ENCODE measurements at places on chromosomes 1 and 21.
A peak's percentile ranks its signal among the peaks of the same experiment; 100 is the strongest.

DNA sequence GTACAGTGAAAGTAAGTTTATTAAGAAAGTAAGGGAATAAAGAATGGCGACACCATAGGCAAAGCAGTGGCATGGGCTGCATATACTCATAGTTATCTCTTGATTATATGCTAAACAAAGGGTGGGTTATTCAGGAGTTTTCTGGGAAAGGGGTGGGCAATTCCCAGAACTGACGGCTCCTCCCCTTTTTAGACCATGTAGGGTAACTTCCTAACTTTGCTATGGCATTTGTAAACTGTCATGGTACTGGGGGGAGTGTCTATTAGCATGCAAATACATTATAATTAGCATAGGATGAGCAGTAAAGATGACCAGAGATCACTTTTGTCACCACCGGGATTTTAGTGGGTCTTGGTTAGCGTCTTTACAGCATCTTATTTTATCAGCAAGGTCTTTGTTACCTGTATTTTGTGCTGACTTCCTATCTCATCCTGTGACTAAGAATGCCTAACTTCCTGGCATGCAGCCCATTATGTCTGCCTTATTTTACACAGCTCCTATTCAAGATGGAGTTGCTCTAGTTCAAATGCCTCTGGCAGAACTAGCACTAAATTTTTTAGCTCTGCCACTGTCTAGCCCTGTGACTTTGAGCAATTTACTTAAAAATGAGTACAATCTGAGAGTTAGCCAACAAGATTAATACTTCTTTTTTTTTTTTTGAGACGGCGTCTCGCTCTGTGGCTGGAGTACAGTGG, 110.3 kb upstream of the PALMD start:
- DNase-seq: no peak

- no peak for DNase-seq
These were observed 89.7 kb downstream of the SMYD2 start for GRCh38 chr1:214370615-214371014.

DNA sequence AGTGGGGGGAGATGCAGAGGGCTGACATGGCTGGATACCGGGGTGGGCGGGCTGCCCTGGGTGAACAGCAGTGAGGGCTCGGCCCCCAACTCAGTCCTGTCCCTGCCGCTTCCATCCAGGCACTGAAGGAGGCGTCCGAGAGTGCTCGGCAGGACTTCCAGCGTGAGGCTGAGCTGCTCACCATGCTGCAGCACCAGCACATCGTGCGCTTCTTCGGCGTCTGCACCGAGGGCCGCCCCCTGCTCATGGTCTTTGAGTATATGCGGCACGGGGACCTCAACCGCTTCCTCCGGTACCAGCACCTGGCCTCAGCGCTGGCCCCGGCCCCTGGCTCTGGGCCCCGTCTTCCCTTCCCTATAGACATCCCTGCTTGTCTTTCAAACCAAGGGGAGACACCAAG, 15.6 kb downstream of the NTRK1 start:
- DNase-seq: no peak

DNA sequence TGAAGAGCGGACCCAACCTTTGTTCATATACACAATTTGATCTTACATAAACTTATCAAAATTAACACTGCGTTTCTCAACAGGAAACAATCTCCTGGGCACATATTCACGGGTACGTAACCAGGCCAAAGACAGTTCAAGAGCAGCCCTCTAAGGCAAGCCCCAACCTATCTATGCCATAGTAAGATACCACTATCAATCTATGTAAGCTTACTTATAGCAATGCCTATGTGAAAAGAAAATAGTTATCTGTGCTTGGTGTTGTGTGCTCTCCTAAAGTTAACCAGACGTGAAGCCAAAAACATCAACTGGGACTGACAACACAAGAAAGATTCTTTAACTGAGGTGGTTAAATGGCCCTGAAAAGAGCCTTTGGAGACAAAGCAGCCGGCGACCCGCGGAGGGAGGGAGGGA, 49.4 kb upstream of the BOLA1 start:
- no peak for DNase-seq

DNA sequence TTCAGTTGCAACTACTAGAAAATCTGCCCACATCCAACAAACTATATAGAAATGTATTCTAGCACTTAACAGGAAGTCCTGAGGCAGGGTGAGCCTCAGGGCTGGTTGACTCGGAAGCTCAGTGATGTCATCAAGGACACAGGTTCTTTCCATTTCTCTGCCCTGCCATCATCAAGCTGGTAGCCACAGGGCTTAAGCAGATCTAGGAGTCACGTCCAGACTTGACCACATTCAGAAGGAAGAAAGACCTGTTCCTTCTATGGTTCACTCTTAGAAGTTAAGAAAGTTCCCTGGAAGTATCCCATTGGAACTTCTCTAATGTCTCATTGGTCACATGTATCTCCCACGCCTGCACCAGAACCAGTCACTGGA, 438.1 kb downstream of the PRDM2 start:
- no peak for DNase-seq

DNA sequence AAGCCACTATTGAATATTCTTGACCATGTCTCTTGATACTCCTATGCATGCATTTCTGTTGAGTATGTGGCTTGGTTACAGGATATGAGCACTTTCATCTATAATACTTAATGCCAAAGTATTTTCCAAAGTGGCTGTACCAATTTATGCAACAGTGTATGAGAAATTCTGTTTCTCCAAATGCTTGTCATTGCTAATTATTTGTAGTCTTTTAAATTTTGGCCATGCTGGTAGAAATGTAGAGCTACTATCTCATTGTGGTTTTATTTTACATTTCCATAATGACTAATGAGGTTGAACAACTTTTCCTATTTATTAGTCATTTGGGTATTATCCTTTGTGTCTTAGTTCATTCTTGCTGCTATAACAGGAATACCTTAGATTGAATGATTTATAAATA, 71.4 kb upstream of the TSPAN2 start:
- no peak for DNase-seq

DNA sequence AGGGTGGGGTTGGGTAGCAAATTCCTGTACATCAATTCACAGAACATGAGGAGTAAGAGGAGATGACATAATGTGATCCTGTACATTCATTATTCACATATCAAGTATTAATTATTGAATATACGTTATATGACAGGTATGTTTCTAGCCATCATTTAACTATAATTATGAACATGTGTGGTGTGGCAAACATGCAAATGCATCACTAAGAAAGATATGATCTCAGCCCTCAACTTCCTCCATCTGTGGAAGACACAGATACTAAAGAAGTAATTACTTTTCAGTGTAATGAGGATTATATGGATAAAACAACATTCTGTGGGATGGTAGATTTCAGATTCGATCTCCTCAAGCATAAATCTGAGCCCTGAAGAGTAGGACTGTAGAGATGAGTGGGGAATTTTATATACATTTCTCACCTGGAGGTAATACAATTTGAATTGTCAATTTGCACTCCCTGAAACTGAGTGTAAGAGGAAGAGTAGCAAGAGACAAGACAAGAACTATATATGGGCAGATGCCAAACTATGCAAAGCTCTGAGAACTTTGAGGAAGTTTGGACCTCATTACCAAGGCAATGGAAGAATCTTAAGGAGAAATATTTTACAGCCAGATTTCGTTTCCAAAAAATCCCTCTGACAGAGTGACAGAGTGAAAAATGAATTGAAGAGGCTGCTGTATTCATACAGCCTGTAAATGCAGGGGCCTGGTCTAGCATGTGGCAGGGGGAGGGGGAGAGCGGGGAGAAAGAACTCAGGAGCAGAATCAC, 275.5 kb downstream of the TPR start:
- no peak for DNase-seq

GRCh38 chr1:201737352-201738060, 91.5 kb upstream of the IPO9 start:
- DNase-seq: no peak

- DNase-seq: no peak
These were observed 17.5 kb downstream of the MTARC1 start for GRCh38 chr1:220804202-220804586.

DNA sequence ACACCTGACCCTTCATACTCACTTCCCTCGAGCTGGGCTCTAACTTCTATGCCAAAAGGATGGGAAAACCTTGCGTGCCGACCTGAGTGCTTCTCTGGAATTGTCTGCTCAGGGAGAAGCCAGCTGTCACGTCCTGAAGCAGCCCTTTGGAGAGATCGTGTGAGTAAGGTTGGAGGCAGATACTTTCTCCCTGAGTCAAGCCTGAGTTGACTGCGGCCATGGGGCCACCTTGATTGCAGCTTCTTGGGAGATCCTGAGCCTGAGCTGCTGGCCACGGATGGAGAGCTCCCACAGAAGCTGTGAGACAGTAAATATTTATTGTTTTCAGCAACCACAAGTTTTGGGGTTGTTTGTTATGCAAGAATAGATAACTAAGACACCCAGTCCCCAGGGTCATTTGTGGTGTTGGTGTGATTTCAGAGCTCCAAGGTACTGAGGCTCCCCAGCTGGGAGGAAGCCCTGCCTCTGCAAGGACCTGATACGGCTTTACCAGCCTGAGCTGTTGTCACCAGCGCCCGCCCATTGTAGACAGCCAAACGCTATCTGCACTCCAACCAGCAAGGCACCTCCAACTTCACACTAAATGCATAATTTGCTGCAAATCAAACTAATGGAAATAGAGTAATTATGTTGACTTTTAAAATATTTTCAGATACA, 531.6 kb downstream of the PTPRU start:
- DNase-seq: no peak

GRCh38 chr1:248811514-248812490, 13.9 kb downstream of the SH3BP5L start:
- no peak for DNase-seq

- DNase-seq: no peak
These were observed 8.8 kb downstream of the IFNGR2 start for GRCh38 chr21:33411949-33412430.

GRCh38 chr1:96309783-96310182, 411.8 kb upstream of the PTBP2 start:
- no peak for DNase-seq

DNA sequence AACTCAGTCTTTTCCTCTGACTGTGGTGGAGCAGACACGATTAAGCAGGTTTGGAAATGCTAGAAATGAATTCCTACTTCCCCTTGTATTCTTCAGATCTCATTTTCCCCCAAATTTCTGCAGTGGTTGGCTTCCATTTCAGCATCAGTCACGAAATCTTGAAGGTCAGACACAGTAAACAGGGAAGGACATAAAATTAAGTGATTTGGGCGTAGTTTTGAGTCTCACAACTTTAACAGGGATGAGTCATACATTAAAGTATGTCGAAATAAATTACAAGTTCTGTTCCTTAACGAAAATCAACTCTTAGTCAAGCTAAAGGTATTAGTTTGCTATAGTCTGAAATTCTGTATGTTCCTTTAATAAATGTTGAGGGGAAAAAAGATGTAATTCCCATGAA, 61.1 kb downstream of the HNRNPR start:
- no peak for DNase-seq

DNA sequence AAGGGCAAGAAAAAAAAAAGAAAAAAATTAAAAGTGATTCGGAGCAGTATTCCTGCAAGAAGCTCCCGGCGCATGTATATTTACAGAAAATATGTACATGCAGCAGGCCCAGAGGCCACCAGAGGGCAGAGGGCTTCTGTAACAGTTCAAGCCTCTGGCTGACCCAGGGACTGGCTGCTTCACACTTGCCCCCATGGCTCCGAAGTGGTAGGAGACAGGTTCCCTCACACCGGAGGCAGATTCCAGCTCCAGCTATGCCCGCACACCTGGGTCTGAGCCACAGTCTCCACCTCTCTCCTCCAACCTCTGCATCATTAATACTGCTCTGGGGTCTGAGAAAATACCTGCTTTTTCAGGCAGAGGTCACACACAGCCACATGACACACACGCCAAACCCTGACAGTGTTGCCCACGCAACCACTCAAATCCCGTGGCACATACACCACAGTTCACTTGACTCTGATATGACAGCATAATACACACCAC, 2.2 kb upstream of the ARHGAP30 start:
- DNase-seq: peak; percentile 14

GRCh38 chr1:207502726-207503125, 6.8 kb downstream of the CR1 start:
- DNase-seq: no peak

DNA sequence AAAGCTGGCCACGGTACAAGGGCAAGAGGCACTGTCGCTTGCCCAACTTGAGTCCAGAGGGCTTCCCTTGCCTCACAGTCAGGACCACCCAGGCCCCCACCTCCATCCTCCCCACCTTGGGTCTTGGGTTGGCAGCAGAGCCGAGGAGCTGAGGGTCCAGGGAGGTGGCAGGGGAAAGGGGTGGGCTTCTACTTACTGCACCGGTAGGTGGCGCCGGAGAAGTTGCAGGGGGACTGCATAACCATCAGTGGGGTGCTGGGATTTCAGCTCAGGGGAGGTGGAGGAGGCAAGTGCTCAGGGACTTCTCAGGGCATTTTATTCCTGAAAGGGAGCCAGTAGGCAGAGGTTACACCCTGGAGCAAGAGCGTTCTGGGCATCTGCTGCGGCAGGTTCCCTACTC, 44.0 kb downstream of the TRIM62 start:
- DNase-seq: no peak

- DNase-seq: no peak
These were observed 535.0 kb downstream of the AJAP1 start for GRCh38 chr1:5189384-5189783.

DNA sequence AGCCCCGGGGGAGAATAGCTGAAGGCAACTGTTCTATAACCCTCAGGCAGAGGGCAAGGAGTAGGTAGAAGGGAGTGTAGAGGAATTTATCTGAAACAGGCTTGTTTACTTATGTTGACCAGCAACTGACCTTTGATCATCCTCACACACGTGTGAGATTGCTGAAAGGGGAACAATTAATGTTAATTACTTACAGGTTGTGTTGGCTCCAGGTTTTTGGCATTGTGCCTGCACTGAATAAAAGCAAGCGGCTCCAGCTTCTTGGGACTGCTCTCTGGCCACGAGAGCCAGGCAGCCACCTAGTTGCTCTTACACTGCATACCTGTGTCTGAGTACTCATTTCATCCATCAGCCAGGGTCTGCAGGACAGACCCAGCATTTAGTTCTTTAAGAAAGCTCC, 41.3 kb upstream of the ARHGEF10L start:
- DNase-seq: no peak

DNA sequence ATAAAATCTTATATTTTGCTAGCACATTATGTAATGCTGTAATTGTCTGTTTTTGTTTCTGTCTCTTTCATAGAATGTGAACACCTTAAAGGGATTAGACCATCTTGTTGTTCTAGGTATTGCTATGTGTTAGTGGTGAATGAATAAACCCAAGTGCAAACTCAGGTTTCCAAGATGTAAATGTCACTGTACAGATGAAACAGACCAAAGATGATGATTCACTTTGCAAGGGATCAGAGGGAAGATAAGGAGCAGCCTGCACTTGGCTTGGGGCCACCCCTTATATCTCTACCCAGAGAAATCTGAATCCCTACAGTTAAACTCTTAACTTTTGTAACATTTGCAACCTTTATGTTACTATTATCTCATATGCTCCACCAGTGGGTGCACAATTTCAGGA, 25.4 kb downstream of the UROD start:
- DNase-seq: no peak

Measured in activated naive CD4-positive, alpha-beta T cell (primary cell).